ENCODE measurements at places on chromosomes 6 and 20.
A peak's percentile ranks its signal among the peaks of the same experiment; 100 is the strongest.

DNA sequence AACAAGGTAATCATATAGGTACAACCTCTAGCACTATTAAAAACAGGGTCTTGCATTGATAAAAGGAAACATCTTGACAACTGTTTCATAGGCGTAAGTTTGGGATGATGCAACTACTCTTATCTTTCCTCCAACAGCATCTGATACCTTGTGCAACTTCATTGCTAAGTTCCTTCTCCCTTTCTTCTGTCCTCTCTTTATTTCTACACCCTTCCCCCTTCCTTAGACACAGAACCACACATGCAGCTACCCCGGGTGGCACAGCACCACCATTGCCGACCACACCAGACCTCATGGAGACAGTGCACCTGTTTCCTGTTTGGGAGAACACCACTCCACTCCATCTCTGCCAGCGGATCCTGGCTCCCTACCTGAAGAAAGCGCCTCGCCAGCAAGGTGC, 14.4 kb downstream of the MYB start:
- DNase-seq = peak; percentile 49

DNA sequence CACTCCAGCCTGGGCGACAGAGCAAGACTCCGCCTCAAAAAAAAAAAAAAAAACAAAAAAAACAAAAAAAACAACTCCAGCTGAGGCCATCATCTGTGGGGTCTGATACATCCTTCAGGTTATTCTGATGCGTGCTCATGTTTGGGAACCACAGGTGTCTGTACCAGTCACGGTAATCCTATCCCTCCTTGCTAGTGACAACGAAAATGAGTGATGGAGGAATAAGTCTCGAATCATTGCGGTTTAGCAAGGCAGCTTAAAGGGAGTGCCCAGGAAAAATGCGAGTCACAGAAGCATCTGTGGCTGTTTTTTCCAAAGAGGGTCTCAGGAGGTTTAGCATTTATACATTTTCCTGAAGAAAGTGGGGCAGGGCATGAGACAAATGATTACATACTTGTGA, 48.8 kb downstream of the MCUR1 start:
- no peak for DNase-seq

DNA sequence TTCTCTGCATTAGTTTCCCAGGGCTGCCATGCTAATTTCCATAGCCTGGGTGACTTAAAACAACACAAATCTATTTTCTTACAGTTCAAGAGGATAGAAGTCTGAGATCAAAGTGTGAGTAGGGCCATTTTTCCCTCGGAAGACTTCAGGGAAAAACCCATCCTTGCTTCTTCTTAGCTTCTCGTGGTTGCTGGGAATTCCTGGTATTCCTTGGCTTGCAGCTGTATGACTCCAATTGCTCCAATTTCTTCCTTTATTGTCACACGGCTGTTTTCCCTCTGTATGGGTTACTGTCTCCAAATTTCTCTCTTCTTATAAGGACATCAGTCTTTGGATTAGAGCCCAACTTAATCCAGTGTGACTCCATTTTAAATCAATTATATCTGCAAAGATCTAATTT, 128.4 kb upstream of the JAG1 start:
- DNase-seq = no peak

DNA sequence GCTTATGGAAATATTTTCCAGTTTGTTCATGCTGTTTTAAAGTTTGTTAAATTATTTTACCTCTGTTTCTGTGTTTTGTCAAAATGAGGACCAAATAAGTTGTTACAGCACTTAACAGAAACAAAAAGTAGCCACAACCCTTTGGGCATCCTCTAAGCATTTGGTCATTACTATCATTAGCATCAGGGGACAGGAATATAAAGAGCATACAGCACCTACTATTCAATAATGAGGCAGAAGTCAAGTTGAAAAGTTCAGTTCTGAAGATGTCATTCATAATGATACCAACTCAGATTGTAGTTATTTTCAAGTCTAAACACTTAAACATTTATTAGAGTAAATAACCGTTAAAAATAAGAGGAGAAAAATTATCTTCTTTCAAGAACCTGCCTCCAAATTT, 862.3 kb upstream of the FLRT3 start:
- no peak for DNase-seq

- DNase-seq = no peak
Observed at GRCh38 chr6:144265390-144265789, 19.7 kb upstream of the UTRN start.

Measured in KG1 (cell line).